Caco-2 (cell line): ENCODE measurements at places on chromosomes 7 and 10. TPM values are rescaled to one million over a fixed set of nuclear protein-coding genes. Genes with fewer than 3 reads are reported as not detected.

The ADCYAP1R1 gene
- not detected in 2 replicates for total RNA-seq

The LRMDA gene
- total RNA-seq, result 18.5 and 21.6 TPM in 2 replicates

DNA sequence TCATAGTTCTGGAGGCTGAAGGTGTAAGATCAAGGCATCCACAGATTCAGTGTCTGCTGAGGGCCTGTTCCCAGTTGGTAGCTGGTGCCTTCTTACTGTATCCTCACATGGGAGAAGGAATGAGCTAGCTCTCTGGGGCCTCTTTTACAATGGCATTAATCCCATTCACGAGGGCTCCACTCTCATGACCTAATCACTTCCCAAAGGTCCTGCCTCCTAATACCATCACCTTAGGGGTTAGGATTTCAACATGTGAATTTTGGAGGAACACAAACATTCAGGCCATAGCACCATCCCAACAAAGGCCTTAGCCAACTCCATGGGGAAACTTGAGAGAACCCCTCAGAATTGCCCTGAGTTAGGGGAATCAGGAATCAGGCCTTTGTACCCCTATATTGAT, 66.1 kb upstream of the CREB5 start:
- DNase-seq, result no peak

DNA sequence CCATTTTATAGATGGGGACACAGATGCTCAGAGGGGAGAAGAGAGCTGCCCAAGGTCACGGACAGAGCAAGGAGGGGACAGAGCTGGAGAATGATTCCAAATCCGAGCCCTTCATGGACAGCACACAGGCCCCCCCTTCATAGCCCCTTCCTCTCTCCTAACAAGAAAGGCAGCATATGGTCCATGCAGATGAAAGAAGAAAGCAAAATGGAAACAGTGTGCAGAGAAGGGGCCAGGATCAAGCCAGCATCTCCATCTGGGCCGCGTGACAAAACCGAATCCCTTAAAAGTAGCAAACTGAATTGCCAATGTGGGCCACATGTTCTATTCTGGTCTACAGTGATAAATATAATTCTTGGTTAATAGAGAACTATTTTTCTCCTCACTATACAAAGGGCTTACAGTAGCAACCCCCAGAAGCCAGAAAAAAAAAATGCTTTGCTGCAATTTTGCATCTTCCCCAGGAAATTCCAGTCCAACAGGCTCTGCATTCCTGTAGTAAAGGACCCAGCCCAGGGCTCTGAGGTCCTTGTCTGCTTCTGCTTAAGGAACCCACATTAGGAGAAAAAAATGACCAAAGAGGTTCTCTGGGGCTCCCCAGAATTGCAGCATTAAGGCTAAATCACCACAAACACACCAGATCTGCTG, 7.8 kb downstream of the CPXM2 start:
- DNase-seq, result no peak

- DNase-seq, result peak; percentile 83
Observed at GRCh38 chr10:71608819-71609768, 110.5 kb downstream of the C10orf105 start.
